GM23338 (cell line): ENCODE measurements at places on chromosomes 3 and 15.

DNA sequence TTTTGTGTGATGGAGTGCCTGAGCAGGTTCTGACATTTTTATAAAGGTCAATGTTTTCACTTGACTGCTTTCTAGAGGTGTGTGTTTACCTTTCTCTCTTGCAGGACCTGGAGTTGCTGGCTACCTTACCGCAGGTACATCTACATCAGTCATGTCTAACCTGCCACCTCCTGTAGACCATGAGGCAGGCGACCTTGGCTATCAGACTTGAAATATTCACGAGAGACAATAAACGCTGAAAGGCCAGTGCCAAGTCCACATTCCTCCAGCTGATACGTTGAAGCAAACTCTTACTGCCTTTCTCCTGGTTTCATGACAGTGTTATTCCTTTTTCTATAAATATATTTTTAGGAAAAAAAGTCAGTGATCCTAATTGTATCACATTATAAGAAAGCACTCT, 59.0 kb upstream of the ACKR4 start:
- DNase-seq: no peak

DNA sequence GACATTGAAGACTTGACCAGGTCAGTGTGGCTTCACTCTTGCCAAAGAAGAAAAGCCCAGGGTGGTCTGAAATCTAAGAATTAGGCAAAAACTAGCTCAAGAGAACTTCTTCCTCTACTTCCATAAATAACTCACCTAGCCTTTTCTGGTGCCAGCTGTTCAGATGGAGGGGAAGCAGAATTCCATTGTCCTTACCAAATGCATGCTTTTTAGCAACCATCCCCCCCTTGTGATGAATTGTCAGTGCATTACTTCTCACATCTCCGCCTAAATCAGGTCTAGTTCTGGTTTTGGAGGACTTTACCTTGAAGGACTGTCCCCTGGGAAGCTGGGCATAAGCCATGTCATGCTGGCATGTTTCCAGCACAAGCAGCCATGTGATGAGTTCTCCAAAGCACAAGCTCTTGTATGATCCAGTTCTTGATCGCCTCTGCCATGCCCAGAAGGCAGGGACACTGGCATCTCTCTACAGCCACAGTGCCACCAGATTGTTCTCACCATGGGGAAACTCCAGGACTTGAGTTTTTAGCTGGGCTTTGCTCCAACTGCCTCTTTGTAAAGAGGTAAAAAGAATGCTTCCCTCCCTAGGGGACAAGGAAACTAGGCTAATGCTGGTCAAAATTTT, 96.4 kb upstream of the IL12A start:
- no peak for DNase-seq

GRCh38 chr3:143884861-143885260, 36.6 kb upstream of the SLC9A9 start:
- no peak for DNase-seq

- DNase-seq: no peak
Measured at GRCh38 chr3:46194868-46195553, 13.1 kb downstream of the CCR1 start.

GRCh38 chr3:5054098-5054497, 68.0 kb upstream of the ARL8B start:
- no peak for DNase-seq

GRCh38 chr3:28250999-28251398, 9.6 kb downstream of the CMC1 start:
- DNase-seq: no peak

- DNase-seq: no peak
Measured at GRCh38 chr3:148748283-148748682, 50.6 kb downstream of the AGTR1 start.

- no peak for DNase-seq
Measured at GRCh38 chr3:85539232-85539631, 580.4 kb downstream of the CADM2 start.

- DNase-seq: no peak
Measured at GRCh38 chr15:50906954-50907600, 1.4 kb upstream of the AP4E1 start.

GRCh38 chr3:14793858-14794234, 24.9 kb upstream of the FGD5 start:
- DNase-seq: no peak
